Activated CD4-positive, alpha-beta T cell treated with anti-CD3 and anti-CD28 coated beads for 48 hours (primary cell): ENCODE measurements at places on chromosomes 2 and 18.

GRCh38 chr2:10914272-10914693 lies 2.5 kb downstream of the KCNF1 start:
- no peak for DNase-seq

DNA sequence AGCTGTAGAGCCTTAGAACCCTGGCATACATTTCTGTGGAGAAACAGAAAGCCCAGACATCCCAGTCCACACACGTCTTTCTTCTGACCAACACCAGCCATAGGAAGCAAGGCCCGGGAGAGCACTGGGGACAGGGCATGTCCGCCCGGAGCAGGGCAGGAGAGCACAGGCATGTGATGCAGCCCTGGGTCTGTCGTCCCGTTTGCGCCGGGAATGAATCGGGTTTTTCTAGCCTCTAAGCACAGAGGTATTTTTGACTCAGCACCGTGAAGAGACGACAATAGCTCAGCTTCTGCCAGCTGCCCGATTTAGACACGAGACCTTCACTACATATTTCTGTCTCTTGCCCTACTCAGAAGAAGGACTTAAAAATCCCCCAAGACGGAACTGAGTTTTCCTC lies 7.3 kb upstream of the AMMECR1L start:
- no peak for DNase-seq

GRCh38 chr18:2180586-2180985 lies 390.7 kb downstream of the METTL4 start:
- no peak for DNase-seq

- DNase-seq, result no peak
Observed at GRCh38 chr2:241820625-241821384, 11.8 kb downstream of the NEU4 start.

GRCh38 chr2:26727641-26728561 lies 35.4 kb downstream of the KCNK3 start:
- DNase-seq, result peak; percentile 23

- DNase-seq, result no peak
Observed at GRCh38 chr2:239689985-239690384, 289.2 kb upstream of the HDAC4 start.

GRCh38 chr2:237306083-237306786 lies 107.7 kb downstream of the COL6A3 start:
- DNase-seq, result no peak

DNA sequence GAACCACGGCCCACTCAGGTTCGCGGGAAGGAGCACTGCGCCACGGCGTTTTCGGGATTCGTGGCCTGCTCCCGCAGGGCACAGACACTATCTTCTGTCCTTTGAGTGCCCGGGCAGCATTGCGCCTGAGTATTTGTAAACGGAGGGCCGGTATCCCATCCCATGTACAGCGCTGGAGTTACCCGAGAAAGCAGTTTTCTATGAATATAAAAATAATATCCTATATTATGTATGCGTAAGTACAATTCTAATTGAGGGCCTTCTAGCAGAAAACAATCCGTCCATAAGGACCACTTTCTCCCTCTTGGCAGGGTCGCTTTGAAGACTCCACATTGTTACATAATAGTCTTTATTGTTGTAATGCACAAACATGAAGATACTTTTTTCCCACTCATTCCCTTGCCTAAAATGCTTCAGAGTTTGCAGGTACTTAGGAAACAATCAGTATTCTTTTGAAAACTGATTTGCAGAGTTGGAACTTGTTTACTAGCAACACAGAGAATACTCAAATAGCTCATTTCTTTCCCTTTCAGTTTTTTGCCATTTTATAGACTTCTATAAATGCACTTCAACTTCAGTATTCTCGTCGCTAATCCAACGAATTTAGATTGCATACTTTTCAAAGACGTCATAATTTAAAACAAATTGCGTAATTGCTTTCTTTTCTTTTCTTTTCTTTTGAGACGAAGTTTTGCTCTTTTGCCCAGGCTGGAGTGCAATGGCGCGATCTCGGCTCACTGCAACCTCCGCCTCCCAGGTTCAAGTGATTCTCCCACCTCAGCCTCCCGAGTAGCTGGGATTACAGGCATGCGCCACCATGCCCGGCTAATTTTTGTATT lies 1.0 kb upstream of the REV1 start:
- no peak for DNase-seq

DNA sequence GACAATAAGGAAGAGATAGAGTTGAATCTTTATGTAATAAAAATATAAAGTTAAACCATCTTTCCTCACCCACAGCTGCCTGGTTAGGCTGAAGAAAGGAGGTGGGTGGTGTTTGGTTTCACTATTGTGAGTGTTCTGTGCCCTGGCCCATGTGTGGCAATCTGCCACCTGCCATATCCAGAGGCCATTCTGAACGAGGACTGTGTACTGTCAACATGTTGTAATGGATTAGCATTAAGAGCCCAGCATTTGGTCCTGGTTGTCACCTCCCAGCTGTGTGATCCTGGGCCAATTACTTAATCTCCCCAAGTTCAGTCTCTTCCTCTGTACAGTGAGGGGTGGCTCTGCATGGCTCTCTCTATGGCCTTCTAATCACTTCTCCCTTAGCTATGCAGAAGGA lies 118.2 kb upstream of the SEC11C start:
- no peak for DNase-seq

DNA sequence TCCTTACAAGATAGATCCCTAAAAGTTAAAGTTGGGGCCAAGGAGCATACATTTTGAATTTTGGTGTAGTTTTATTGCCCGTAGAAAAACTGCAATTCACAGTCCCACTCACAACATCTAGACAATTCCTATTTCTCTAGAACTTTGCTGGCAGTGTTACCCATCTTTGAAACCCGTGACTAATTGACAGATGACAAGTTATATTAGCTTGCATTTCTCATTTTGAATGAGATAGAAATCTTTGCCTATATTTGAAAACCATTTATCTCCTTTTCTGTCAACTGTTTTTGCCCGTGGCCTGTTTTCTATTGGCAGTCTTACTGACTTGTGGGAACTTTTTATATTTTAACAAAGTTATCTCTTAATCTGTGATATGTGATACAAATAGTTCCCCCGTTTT lies 50.0 kb downstream of the OXER1 start:
- DNase-seq, result no peak

DNA sequence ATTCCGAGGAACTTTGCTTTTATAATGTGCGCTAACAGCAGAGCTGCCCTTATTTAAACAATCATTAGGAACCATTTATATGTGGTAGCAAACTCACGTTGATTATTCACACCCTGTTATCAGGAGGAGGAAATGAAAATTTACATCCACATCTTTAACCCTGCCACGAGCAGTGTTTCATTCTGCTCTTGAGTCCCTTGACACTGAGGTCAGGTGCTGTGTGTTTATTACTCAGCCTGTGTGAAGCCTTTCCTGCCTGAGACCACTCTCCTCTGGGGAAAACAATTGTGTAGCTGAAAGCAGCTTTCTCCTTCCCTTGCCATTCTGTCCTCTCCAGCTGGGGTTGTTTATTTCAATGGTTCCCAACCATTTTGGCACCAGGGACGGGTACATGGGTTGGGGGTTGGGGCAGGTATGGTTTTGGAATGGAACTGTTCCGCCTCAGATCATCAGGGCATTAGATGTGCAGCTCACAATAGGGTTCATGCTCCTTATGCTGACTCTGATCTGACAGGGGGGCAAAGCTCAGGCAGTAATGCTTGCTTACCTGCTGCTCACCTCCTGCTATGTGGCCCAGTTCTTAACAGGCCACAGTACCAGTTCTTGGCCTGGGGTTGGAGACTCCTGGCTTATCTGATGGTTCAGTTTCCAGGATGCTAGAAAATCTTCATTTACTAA lies 651.1 kb downstream of the TDRD15 start:
- no peak for DNase-seq

- no peak for DNase-seq
Observed at GRCh38 chr2:7666596-7667259, 749.5 kb downstream of the RNF144A start.

DNA sequence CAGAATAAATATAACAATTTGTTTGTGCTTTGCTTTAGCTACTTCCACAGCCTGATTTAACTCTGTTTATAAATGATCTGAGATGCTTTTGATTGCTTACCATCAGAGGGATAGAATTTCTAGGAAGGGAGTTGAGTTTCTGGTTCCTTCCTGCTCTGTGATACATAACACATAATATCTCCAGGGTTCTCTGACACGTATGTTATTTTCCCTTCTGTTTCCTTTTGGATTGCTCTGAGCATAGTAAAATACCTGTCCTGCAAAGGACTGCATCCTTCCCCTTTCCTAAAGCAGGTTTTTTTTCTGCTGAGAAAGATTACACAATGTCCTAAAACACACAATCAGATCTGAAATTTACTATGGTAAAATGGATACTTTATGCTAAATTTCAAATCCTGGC lies 76.1 kb downstream of the CABYR start:
- DNase-seq, result no peak

GRCh38 chr2:226398580-226398979 lies 401.0 kb downstream of the IRS1 start:
- DNase-seq, result no peak

DNA sequence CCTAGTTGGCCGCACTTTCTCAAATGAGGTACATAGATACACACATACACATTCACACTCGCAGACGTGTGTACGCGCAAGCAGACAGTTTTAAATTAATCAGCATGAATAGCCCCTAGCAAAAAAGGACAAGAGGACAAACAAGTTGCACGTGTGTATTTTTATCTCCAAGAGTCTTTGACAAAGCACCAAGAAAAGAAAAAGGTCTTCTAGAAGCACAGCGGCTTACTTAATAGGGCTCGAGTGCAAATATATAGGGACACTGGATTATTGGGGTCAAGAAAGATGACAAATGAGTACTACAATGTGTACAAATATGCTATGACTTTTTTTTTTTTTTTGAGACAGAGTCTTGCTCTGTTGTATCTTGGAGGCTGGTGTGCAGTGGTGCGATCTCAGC lies 1.7 kb upstream of the BCL2 start:
- no peak for DNase-seq

DNA sequence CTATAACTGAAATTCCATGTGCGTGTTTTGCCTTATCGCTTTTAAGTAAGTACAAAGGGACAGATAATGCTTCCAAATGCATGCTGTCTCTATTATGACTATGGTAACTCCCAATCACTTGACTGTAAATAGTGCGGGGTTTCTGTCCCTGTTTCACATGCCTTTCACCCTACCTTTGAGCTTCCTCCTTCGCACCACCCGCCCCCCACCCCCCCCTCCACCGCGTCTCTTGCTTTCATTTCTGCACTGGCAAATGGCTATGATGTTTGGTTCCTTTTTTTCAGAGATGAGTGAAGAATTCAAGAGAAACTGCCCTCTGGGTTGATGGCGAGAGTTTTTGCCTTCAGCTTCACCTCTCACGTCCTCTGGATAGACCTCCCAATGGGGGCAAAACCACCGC lies 25.0 kb upstream of the SPP2 start:
- DNase-seq, result no peak

DNA sequence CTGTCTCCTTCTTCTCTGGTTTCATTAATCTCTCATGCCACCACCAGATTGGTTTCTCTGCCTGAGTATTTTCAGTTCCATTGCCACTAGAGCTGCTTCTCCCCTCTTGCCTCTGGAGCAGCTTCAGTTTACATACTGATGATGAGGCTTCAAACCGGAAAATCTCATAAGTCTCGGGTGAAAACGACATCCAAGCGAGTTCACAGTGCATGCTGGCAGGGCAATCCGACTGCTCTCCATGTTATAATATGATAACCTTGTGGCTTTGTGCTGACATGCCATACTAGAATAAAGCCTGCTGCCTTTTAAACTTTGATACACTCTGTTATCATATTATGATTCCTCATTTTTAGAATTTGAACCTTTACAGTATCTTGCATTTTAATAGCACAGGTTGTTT lies 153.5 kb downstream of the PRPF40A start:
- no peak for DNase-seq

DNA sequence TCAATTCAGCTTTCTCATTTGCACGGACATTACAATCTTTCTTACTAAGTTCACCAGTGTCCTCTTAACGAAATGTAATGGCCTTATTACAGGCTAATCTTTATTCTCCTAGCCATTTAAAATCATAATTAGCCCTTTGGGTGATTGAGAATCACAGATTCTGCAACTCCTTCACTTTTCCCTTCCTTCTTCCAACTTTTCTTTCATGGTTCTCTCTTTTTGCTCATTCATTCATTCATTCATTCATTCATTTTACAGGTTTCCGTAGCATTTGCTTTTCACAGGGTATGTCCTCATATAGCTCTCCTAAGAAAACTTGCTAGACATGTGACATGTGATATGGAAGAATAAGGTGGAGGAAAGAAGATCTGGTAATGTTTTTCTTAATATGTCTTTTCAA lies 16.0 kb downstream of the TBR1 start:
- no peak for DNase-seq

- DNase-seq, result no peak
Observed at GRCh38 chr2:1488181-1488671, 75.0 kb downstream of the TPO start.

DNA sequence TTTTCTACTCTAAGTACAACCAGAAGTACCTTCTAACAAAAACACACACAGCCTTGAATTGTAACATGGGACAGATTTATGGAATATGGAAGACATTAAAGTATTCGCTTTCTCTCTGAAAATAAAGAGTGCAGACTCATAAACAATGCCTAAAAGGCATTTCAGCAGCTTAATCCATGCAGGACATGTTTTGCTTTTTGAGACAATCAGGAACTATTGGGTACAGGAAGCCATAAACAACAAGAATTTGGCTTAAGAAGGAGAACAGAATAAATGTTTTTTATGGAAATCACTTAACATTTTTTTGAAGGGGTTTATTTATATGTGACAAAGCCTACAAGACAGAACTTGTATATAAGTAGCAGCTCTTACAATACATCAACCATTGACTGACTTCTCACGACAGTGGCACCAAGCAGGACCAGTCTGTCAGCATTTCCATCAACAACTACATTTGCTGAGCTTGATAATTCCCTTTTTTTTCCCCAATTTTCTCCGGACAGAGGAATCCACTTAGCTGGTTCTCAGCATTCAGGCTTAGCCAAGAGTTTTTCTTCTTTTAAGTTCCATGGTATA lies 140.1 kb downstream of the EXOC6B start:
- DNase-seq, result no peak

DNA sequence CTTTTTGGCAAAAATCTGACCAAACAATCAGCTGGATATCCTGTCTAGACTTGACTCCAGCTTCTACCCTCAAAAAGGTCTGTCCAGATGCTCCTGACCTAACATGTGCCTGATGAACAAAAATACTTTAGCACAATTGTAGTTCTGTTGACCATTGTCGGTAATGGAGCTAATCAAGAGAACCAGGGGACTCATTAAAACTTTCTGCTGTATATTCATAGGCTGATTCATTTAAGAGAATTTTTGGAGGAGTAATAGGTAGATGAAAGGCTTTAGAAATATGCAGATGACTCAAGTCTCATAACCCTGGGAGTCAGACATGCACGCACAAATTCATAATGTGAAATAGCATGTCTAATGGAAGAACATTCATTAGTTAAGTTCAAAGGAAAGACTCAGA lies 514.2 kb downstream of the TXNL1 start:
- DNase-seq, result no peak
